ENCODE measurements at places on chromosomes 1 and 21. TPM values are rescaled to one million over a fixed set of nuclear protein-coding genes. Genes with fewer than 3 reads are reported as not detected.

The MAGOH gene
- 39.3 TPM for total RNA-seq

The TRIM33 gene
- 20.4 TPM for total RNA-seq

The EFNA1 gene
- total RNA-seq: 26.1 TPM

The SIM2 gene
- total RNA-seq: 0.56 TPM

The PIGM gene
- total RNA-seq: 2.3 TPM

The AK4 gene
- 39.7 TPM for total RNA-seq

The RNF186 gene
- total RNA-seq: not detected

The OR2L5 gene
- total RNA-seq: not detected

The TSACC gene
- total RNA-seq: 2.4 TPM

The DNASE2B gene
- not detected for total RNA-seq

The FOXO6 gene
- total RNA-seq: not detected

The HMGN1 gene
- 395 TPM for total RNA-seq

The ARHGEF19 gene
- 28.1 TPM for total RNA-seq

The DMBX1 gene
- total RNA-seq: not detected

The BEND5 gene
- total RNA-seq: 0.07 TPM

The GREM2 gene
- not detected for total RNA-seq
